ENCODE measurements at places on chromosomes 11 and 22. TPM values are rescaled to one million over a fixed set of nuclear protein-coding genes. Genes with fewer than 3 reads are reported as not detected.

The GRK3 gene
- 21.6 TPM for polyA plus RNA-seq

The PDGFB gene
- polyA plus RNA-seq: 20.8 TPM

The OR8I2 gene
- polyA plus RNA-seq: not detected

The LIF gene
- polyA plus RNA-seq: 4.1 TPM

The TYR gene
- not detected for polyA plus RNA-seq

The SCO2 gene
- polyA plus RNA-seq: 2.4 TPM

The CENPM gene
- polyA plus RNA-seq: 10.9 TPM

The MRE11 gene
- polyA plus RNA-seq: 45.3 TPM

DNA sequence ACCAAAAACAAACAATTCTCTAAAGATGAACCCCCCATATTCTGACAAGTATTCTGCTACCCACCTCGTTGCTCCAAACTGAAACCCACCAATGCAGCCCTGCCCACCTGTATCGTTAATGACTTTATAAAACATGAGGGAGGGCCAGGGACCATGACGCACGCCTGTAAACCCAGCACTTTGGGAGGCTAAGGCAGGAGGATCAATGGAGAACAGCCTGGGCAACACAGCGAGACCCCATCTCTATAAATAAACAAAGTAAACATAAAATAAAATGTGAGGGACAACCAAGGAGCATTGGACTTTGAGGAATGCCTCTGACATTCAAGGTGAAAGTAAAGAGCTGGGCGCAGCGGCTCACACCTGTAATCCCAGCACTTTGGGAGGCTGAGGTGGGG, 39.8 kb upstream of the ATXN10 start:
- DNase-seq: no peak

DNA sequence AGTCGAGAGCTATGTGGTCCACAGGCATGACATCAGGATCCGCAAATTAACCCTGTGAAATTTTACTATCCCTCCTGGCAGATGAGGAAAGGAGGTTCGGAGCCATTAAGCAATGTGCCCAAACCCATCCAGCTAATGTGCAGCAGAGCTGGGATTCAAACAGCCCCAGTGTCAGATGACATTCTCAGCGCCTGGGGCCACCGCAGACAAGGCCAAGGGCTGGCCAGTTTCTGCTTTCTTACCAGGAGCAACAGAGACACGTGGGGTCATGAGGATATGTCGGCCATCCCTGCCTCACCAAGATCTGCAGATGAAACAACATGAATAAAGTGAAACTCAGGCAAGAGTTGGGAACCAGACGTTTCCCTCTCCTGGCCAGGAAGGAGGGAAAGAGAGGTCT, 110.2 kb downstream of the TENM4 start:
- no peak for DNase-seq

DNA sequence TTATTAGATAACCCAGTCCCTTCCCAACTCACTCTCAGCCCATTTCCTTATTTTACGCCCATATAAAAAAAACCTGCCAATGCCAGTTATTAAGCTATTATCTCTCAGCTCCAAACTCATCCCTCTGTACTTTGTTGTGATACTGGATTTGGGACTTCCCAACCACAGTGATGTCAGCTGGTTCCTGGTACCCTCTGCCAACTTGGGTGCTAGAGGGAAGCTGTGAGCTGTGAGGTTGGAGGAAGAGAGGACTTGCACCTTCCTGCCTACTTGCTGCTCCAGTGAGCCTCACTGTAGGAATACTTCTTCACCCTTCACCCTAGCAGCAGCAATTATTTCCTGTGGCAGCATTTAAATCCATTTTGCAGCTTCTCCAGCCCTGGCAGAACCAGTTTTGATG, 19.2 kb upstream of the CSF2RB start:
- no peak for DNase-seq

- DNase-seq: no peak
Measured at GRCh38 chr11:110190885-110191284, 97.7 kb downstream of the ZC3H12C start.

DNA sequence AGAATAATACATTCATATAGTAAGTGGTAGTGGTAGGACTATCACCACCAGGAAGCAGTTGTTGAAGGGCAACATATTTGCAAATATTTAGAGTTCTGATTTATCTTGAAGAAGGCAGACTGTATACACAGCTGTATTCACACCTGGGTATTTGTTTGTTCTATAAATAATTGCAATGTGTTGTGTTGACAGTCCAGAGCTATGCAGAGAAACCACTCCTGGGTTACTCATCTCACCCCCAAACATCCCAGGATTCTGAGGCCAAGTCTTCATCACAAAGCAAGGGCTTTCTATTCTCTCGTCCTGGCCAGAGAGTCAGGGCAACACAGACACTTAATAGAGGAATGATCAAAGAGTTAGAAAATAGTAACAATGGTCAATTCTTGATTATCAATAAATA, 102.1 kb upstream of the FAT3 start:
- DNase-seq: no peak

GRCh38 chr11:44248109-44248508, 61.8 kb downstream of the ALX4 start:
- no peak for DNase-seq

DNA sequence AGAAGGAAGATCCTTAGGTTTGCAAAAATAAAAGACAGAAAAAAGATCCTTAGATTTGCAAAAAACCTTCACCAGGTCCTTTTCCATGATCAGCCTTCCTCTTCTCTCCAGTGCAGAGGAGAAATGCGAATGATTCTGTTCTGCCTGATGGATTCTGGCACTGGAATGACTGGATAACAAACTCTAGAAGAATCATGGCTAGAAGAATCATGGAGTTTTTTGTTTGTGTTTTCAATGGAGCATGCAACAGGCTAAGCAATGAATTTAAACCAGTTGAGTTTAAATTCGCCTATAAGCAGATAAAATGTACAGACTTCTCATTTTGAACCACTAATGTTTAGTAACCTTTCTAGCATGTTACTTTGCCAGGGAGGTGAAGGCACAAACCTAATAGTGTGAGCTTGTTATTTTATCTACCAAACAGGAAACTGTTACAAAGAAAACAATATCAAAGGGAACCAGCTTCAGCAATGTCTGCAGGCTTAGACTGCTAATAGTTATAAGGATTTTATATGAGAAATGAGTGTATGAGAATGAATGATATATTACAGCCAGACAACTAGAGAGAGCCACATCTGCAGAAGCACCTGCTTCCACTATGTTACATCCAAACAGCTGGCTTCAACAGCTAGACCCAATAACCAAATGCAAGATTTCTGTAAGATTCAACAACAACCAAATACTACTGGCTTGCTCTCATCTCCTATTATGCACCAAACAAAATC, 64.7 kb upstream of the APOA1 start:
- no peak for DNase-seq

DNA sequence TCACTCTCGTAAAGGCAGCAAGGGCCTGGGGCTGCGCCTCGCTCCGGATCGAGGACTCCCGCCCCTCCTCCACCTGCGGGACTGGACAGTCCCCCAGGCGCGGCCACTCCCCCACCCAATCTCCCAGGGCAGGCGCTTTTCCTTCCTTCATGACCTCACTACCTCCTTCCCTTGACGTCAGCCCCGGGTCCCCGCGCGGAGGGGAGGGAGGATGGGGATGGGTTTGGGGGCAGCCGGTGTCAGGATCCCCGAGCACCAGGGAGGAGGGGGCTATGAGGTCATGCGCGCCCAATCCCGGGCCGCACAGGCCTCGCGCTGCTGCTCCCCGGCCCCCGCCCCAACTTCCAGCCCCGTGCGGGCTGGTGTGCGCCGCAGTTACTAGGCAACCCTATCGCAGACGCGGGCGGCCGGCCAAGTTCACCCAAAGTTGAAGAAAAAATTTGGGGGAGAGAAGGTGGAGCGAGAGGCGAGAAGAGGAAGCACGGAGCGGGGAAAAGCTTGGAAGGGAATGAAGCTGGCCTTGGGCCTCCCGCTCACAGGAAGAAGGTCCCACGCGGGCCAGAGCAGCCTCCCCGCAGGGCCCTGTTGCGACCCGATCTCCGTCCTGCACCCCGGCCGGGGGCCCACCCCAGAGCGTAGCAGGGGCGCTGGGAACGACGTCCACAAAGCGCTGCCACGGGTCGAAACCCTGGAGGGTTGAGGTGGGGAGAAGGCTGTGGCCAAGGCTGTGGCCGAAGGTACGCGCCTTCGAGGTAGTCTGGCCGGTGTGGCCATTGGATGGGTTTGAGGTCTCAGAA, 8.3 kb downstream of the WT1 start:
- no peak for DNase-seq

DNA sequence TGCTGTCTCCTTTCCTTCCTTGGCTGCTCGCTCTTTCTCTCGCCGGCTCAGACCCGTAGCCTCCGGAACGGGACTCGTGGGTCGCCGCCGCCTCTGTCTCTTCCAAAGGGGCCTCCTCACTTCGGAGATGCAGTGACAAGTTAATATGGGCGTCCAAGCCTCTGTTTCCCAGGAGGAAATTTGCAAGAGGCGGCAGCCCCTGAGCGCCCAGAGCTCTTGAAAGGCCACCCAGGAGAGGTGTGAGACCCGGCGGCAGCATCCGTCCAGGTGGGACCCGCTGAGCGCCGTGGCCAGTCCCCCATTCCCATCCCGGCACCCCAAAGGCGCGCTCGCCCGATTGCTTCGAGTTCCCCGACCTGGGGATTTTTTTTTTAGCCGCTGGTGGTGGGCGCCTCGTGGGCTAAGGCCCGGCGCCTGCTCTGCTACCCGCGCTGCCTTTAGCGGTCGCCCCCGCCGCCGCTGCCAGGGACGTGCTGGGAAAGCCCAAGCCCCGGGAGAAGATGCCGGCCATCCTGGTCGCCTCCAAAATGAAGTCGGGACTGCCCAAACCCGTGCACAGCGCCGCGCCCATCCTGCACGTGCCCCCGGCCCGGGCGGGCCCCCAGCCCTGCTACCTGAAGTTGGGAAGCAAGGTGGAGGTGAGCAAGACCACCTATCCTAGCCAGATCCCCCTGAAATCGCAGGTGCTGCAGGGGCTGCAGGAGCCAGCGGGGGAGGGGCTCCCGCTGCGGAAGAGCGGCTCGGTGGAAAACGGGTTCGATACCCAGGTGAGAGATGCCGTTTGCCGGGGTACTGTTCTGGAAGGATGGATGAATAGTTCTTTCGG, 772 bp downstream of the NAV2 start:
- DNase-seq: no peak

- no peak for DNase-seq
Measured at GRCh38 chr11:69863544-69864200, 44.5 kb upstream of the FGF3 start.

GRCh38 chr11:60360621-60361020, 17.7 kb upstream of the MS4A7 start:
- no peak for DNase-seq

DNA sequence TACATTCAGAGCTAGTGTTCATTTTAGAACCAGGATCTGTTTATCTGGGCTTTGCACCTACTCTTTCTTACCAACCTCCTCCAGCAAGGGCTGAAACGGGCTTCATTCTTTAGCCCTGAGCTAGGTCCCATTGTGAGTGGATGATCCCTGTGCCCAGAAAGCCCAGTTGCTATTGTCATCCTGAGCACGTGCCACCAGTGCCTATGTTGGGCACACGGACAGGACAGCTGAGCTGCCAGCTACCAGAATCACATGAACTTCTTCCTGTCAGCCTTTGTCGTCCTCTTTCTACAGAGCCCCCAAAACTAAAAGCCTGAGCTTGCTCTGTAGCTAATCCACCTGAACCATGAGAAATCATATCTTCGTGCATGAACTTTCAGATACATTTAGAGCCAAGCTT, 74.4 kb upstream of the NTM start:
- DNase-seq: no peak

- DNase-seq: peak; percentile 45
Measured at GRCh38 chr22:37244922-37245722, 1.1 kb upstream of the RAC2 start.

- DNase-seq: no peak
Measured at GRCh38 chr11:13080861-13081260, 71.7 kb downstream of the RASSF10 start.

GRCh38 chr11:46604796-46605195, 11.0 kb upstream of the AMBRA1 start:
- DNase-seq: no peak

DNA sequence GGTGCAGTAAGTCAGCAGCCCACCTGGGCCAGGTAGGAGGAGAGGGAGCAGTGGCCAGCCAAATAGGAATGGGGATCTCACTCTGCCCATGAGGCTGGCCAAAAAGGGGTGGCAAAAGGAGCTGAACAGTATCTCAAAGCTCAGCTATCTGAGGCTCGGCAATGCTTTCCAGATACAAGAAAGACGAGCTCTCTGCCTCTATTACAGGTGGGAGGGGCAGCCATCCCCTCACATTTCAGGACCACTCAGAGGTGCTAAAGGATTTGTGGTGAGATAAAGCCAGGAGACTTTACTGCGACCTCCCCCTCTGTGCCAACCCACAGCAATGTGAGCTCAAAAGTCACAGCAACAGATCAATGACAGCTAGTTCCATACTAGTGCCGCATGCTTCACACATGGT, 42.1 kb upstream of the GALNT18 start:
- DNase-seq: no peak

GRCh38 chr22:49208768-49209252, 618.9 kb downstream of the BRD1 start:
- DNase-seq: peak; percentile 11

GRCh38 chr22:50691521-50691920, 18.9 kb downstream of the SHANK3 start:
- no peak for DNase-seq

GRCh38 chr11:37483761-37484160, 885.7 kb upstream of the RAG2 start:
- DNase-seq: no peak

DNA sequence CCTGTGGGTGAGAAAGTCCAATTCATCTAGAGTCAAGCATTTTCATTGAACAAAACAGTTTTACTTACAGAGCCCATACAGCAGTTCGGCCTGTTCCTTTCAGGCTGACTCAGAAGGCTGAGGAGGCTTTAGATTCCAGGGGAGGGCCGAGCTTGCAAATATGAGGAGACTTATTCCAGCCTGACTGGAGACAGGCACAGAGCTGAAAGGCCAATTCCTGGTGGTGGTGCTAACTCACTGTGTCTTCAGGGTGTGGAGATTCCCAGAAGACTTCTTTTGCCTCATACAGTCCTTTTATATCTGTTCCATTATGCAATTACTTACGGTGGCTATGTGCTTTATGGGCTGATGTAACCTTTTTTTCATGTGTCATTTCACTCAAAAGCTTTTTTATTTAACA, at the start of gene OR51E2:
TSS of gene OR51E2 (minus strand) at position 269 of the 400 bp plus-strand sequence. CDS start 15,142 bp downstream, outside the sequence.
- DNase-seq: no peak

DNA sequence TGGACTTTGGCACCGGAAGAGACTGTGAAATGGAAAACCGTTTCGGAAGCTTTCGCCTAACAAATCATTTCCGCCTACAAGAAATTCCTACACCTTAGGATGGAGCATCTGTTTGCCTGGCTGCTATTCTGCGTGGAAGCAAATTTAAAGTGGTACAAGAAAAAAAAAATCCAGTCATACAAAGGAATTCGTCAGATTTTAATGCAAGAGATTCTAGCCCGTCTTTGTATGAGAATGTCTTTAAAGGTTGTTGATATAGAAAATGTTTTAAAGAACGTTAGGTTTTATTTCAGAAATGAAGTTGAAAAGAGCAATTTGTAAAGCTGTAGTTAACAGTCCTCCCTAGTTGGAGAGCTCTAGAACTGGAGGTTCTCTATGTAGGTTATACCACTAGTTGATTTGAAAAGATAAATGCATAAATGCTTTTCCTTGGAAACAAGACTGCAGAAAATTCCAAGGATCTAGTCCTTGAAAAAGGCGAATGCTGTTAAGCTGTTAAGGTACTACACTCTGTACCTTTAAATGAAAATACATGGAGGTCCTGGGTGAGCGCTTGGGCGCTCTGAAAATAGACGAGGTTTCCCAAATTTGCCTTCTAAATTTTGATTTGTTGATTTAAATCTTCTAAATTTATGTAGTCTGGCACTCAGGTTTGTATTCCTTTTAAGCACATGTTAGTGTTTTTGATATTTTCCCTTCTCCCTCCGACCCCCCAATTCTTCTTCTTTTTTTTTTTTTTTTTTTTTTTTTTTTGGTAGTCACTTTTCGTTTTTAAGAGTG, 2.4 kb downstream of the NCR3LG1 start:
- DNase-seq: no peak

Measured in left lung (tissue), 14 donors.